ENCODE measurements at places on chromosomes 11 and 22.

DNA sequence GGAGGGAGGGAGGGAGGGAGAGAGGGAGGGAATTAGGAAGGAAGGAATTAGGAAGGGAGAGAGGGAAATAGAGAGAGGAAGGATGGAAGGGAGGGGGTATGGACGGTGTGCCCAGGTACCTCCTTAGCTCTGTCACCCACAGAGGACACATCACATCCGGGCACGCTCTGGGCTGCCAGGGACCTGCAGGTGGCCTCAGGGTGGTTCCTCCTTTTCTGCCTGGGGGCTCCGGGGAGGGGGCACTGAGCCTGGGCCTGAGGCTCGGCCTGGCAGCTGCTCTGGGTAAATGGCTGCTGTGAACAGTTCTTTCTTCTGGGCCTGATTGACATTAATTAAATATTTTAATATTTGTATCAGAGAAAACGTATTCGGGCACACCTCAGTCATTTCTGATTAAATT, 733.5 kb downstream of the BRD1 start:
- no peak for DNase-seq

DNA sequence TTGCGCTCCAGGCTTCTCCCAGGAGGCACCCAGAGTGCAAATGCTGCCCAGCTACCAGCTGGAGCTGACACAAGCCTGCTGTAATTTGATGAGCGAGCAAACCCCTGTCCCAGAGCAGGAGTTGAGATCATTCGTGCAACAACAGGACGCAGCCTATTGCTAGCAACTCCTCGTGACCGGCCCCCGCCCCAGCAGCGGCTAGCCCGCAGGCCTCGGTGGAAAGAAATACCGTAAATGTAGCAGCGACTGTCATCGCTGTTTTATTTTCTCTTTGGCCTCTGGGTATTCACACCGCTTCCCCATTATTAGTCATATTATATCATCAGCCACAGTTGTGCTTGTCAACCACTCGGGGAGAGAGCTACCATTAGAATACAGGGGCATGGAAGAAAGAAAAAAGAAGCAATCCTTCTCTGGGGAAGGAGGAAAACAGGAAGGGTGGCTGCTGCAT, 59.2 kb upstream of the ATXN10 start:
- DNase-seq, result no peak

GRCh38 chr22:47357086-47357485, 594.6 kb downstream of the TBC1D22A start:
- no peak for DNase-seq

DNA sequence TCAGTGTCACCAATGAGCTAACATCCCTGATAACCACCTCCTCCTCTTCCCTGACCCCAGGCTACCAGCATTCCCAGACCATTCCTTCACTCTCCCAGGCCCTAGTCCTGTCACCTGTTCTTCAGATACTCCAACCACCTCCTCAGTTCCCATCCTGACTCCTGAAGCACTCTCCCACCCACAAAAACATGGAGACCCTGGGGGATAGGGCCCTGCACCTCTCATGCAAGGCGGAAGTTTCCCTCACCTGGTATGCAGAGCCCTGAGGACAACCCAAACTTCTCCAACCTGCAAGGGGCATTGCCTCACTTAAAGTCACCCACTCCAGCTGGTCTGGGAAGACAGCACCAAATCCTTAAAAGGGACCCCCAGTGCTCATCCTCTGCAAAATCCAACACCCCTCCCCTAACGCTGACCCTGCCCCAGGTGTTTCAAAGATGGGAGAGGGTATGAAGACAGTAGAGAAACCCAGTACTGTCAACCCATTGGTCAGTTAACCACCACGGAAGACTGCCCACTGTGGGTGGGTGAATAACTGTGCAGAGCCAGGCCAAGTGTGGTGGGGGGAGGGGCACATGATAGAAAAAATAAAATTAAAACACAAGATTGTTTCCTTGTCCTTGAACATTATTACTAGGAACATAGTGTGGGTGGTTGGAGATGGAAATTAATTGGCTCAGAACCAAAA, 1.4 kb downstream of the TNKS1BP1 start:
- no peak for DNase-seq

GRCh38 chr11:61854966-61855714, 27.0 kb downstream of the FADS2 start:
- no peak for DNase-seq

GRCh38 chr11:2507945-2508749, 63.3 kb downstream of the KCNQ1 start:
- DNase-seq, result no peak

GRCh38 chr11:9688716-9689511, 25.0 kb downstream of the SWAP70 start:
- no peak for DNase-seq

GRCh38 chr22:50376085-50376651, 33.0 kb downstream of the PPP6R2 start:
- DNase-seq, result no peak

- DNase-seq, result no peak
Measured at GRCh38 chr11:84673753-84674152, 953.4 kb downstream of the DLG2 start.

DNA sequence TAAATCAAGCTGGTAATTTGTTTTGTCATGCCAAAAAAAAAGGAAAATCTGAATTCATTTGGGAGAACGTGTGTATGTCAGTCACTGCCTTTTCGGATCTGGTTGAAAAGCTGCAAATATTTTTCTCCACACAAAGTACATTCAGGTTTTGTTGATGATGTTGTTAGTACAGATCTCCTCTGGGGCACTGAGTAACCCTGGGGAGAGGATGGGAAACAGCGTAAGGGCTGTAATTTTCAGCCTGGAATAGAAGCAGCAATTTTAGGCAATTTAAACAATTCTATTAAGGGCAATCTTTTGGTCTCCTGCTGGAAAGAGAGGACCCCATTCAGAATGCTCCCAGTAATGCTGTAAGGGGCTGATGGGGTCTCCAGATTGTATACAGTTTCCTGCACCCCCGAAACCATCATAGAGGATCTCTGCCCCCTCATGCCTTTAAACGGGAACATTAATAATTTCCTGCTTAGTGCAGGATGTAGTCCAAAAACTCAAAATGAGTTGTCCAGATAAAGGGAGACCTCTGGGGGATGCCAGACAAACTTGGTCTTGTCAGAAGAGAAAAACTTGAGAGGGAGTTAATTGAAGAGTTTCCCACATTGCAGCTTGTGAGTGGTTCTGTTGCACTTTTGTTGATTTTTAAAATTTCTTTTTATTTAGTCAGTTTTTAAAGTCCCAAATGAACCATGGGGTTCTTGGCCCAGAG, 132.3 kb downstream of the COMMD9 start:
- no peak for DNase-seq

- no peak for DNase-seq
Measured at GRCh38 chr11:41116970-41117369, 342.5 kb downstream of the LRRC4C start.

DNA sequence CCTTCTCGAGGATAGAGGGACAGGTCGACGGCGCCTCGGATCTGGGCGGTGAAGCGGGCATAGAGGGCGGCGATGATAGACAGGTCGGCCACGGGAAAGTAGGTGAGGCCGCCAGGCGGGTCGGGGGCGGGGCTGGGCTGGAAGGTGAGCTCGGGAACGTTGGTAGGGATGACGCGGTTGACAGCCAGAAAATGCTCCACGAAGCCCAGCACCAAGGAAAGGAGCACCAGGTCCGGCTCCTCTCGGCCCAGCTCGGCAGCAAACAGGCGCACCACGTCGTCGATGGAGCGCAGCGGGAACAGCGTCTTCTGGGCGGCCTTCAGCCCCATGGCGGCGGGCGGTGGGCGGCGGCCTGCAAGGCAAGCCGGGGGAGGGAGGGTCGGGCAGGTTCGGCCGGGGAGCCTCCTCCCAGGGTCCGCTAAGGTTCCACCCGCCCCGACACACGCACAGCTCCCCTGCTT, 540 bp downstream of the MEN1 start:
- DNase-seq, result peak; percentile 21

- peak; percentile 7 for DNase-seq
Measured at GRCh38 chr11:57131080-57131790, 50.5 kb upstream of the LRRC55 start.

DNA sequence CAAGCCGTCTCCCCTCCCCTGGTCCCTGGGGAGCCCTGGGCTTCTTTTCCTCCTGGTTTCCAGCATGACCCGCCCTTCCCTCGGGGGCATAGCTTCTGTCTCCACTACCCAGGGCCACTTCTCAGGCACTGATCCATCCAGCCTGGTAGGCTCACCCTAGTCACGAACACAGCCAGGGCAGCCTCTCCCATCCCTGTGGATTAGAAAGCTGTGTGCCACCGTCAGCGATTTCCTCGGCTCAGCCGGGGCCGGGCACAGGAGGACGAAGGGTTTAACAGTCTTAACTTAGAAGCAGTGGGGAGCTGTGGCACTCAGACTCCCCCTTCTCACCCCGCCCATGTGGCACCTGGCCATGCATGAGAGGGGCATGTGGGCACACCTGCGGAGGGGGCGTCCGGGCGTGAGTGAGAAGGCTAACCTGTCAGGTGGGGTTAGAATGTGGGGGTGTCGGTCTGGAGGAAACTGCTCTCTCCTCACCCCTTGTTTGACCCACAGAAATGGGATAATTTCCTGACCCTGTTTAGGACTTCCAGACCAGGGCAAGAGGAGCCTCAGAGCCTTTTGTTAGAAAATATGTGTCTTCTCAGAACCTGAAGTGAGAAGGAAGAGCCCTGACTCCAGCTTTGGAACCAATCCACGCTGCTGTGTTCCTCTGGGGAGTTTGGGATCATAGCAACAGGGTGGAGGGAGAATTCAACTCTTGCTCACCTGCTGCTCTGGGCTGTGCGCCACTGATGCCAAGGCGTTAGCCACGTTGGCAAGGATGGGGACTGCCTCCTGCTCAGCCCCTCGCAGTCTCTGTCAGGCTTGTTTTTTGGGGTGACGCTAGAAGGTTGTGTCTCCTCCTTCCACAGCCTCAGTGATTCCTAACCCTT, 14.6 kb downstream of the GLB1L2 start:
- DNase-seq, result no peak

- no peak for DNase-seq
Measured at GRCh38 chr11:14622223-14622954, 21.2 kb upstream of the PDE3B start.

DNA sequence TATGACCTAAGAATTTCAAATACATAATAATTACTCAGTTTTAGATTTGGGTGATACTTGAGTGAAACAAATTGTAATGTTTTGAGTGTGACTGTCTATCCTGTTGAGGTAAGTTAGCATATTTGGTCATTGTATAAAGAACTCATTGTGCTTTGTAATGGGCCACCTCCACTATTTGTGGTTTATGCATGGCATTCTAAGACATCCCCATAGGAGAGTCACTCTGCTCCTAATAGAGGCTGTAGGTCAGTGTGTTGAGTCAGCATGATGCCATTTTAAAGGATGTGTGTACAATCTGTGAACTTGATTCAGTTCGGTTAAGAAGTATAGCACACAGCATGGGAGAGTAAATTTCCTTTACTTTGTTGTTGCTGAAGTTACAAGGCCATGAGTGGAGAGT, 1112.4 kb downstream of the JRKL start:
- no peak for DNase-seq

- peak; percentile 28 for DNase-seq
Measured at GRCh38 chr11:65856689-65857499, 1.1 kb downstream of the CFL1 start.

GRCh38 chr11:36437413-36437812, 72.7 kb downstream of the TRAF6 start:
- no peak for DNase-seq

- DNase-seq, result no peak
Measured at GRCh38 chr11:33848717-33849390, 43.0 kb downstream of the LMO2 start.

DNA sequence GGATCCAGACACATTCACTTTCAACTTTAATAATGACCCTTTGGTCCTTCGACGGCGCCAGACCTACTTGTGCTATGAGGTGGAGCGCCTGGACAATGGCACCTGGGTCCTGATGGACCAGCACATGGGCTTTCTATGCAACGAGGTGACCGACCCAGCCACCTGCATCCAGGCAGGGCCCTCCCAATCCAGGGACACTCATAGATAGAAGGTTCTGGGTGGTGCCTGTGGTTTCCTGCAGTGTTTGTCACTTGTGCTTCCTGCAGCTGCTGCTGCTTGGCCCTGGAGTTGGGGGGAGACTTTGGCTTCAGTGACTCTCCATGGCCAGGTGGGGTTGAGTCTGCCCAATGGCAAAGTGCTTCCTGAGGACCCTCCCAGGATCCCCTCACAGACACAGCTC, 7.3 kb downstream of the APOBEC3B start:
- DNase-seq, result no peak

GRCh38 chr11:66219846-66220565, 48.4 kb upstream of the RAB1B start:
- no peak for DNase-seq

GRCh38 chr11:35995681-35996271, 51.9 kb downstream of the LDLRAD3 start:
- DNase-seq, result no peak

DNA sequence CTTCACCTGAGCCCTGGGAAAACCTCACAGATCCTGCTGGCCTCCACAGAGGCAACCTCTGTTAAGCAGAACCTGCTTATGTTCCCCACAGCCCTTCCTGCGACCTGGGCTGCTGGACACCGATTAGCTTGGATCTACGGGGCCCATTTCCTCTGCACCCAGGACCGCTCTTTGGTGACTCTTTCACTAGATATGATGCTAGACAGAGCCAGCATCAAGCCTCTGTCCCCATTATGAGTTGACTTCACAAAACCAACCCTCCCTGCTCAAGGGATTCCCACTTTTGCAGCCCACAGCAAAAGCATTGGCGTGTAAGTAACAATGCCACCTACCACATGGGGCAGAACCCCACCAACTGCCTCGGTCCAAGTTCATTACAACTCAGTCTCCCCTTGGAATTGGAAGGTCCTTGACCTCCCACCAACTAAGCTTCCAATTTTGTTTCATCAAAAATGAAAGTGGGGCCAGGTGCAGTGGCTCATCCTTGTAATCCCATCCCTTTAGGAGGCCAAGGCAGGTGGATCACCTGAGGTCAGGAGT, 15.2 kb upstream of the TMPRSS4 start:
- DNase-seq, result no peak

DNA sequence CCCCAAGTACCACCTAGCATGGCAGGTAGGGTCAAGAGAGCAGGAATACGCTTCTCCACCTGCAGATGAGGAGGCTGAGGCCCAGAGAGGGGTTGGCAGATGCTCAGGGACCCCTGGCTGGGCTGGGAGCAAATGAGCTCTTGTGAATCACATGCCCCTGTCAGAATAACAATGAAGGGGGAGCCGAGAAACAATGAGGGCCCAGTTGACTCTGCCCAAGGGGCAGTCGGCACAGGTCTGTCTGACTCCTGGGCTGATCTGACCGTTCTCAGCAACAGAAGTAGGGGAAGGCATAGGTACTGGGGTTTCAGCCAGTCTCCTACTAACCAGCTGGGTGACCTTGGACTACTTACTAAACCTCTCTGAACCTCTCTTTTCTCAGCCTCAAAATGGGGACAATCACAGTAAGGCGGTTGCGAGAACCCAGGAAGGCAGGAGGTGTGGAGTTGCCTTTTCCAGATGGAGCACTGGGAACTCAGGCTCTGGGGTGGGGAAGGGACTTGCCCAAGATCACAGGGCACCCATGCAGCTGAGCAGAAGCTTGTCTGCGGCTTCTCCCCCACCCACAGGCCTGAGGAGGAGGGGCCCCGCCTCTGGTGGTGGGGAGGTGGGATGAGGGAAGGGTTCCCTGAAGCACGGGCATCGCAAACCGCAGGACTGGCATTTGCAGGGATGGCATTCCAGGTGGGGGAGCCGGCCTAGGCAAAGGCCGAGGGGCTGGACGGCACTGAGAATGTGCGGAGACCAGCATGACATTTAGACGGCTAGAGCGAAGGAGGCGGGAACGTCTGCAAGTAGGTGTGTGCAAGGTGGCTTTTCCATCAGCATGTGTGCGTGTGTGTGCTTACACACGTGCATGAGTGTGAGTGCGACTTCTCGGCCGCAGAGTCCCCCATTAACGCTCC, 163.0 kb downstream of the MN1 start:
- no peak for DNase-seq

- no peak for DNase-seq
Measured at GRCh38 chr11:64771861-64772260, 6.5 kb downstream of the SF1 start.

All from NCI-H748 treated with DMSO at 0.1 percent for 48 hours (cell line).